ENCODE measurements at places on chromosomes 5 and 9.

DNA sequence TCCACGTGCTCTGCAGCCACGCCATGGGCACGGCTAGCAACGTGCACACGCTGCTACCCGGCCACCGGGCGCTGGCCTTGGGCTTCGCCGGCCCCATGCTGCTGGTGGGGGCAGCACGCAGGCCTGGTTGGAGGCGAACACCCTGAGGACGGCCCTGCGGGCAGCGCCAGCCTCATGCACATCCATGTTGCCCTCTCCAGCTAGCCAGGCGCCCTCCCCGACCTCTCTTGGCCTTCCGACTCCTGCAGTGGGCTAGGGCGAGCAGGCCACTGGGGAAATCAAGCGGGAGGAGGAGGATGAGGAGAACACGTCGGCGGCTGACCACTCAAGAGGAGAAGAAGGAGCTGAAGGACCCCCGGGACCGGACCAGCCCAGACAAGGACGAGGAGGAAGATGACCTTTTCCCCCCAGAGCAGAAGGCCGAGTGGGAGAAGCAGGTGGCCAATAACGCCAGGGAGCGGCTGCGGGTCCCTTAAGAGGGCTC is 73.3 kb downstream of the INSL6 start:
- DNase-seq = no peak

GRCh38 chr5:109704282-109704952 is 14.7 kb downstream of the MAN2A1 start:
- DNase-seq = no peak

- peak; percentile 83 for DNase-seq
Measured at GRCh38 chr9:83061990-83062650, 822 bp downstream of the RASEF start.

GRCh38 chr9:28922891-28923290 is 1349.6 kb upstream of the C9orf72 start:
- DNase-seq = no peak

GRCh38 chr5:95671826-95672225 is 11.0 kb downstream of the SPATA9 start:
- DNase-seq = no peak

DNA sequence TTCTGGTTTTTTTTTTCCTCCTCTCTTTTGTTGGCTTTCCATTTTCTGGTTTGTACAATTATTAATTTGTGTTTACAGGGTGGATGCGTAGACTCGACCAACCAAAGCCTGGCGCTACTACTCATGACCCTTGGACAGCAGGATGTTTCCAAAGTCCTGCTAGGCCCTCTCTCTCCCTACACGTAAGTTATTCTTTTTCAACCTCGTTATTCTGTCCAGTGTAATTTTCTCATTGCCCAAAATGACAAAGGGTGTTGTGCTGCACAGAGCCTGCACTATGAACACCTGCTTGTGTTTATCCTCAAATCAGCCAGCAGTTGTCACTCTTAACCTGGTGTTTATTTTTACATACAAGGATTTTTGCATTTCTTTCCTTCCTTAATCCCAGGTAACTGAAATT is 56.6 kb downstream of the RCL1 start:
- DNase-seq = peak; percentile 37

GRCh38 chr5:149697001-149697400 is 33.1 kb upstream of the PPARGC1B start:
- no peak for DNase-seq

DNA sequence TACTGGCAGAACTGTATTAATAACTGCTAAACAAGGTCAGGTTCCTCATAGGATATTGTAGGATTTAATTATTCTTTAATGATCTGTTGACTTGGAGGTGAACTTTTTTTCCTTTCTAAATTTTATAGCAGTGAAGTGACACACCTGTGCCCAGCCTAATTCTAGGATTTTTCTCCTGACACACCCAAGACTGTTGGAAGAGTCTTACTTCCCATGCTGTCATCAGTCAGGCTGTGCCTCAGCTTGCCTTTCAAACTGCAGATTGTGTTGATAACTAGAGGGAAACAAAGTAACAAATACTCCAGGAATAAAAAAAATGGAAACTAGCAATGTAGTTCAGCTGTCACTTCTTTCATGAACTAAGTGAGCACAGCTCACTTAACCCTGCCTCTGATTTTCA is 22.0 kb downstream of the OTULIN start:
- no peak for DNase-seq

DNA sequence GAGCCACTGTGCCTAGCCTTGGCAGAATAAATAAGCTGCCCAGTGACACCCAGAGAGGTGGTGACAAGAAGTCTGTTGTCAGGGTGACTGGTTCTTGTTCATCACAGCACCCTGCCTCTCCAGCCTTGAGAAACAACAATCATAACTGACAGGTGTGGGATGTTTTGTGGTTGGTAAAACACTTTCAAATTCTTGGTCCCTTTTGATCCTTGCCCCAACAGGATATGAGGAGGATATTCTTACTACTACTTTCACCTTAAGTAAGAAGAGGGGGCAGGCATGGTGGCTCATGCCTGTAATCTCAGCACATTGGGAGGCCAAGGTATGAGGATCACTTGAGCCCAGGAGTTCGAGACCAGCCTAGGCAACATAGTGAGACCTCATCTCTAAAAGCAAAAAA is 14.2 kb upstream of the FRRS1L start:
- no peak for DNase-seq

DNA sequence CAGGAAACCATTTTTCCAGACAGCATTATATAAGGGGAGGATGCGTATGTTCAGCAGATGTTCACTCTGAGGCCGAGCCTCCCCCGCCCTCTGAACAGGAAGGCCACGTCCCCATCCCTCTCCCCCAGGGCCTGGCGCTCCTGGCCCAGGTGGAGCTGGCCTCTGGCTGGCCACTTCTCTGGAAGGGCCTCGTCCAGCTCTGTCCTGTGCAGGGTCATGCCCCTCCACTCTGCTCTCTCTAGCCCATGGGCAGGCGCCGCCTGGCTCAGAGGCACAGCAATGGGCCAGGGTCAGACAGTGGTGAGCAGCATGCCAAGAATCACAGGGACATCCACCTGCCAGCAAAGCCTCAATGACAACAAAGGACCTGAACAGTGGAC is 34.2 kb downstream of the ADAMTS2 start:
- no peak for DNase-seq

GRCh38 chr5:154516475-154516874 is 38.4 kb upstream of the HAND1 start:
- DNase-seq = no peak

- DNase-seq = no peak
Measured at GRCh38 chr9:130387905-130388304, 56.9 kb upstream of the ASS1 start.

- no peak for DNase-seq
Measured at GRCh38 chr5:129384736-129385135, 75.4 kb upstream of the ADAMTS19 start.

DNA sequence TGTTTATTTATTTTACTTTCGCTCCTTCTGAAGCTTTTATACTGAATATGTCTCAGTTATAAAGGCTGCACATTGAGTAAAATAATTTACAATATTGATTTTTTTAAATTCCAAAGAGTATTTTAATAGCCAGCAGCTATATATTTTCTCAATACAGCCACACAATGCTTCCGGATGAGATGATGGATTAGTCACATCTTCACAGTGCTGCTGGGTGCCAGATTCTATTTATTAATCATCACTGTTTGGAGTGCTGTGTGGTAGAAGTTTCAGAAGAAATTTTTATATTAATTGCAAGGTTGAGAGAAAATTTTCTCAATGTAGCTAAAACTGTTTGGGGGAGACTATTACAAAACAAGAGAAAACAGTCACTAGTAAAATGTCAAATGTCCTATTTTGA is 989.8 kb downstream of the TLE4 start:
- no peak for DNase-seq

DNA sequence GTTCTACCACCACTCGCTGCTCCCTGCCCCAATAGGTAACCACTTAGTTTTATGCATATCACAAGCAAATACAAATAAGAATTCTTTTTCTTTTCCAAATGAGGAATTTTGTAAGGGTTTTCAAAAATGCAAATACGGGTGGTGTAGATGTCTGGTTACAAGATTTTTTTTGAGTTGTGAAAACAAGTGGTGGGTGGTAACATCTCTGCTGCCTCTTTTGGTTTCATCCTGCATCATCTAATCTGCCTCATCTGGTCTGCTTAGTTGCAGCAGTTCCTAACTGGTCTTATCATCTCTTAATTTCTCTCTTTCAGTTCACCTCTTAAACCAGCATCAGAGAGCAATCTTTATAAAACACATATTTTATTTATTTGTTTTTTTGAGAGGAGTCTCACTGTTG is 5.3 kb downstream of the NFX1 start:
- no peak for DNase-seq
